T47D (cell line): ENCODE measurements at places on chromosomes 4 and X.
A peak's percentile ranks its signal among the peaks of the same experiment; 100 is the strongest.

- DNase-seq, result no peak
Measured at GRCh38 chr4:97003715-97004114, 1139.6 kb downstream of the STPG2 start.

- DNase-seq, result no peak
Measured at GRCh38 chr4:94933799-94934198, 176.0 kb downstream of the BMPR1B start.

DNA sequence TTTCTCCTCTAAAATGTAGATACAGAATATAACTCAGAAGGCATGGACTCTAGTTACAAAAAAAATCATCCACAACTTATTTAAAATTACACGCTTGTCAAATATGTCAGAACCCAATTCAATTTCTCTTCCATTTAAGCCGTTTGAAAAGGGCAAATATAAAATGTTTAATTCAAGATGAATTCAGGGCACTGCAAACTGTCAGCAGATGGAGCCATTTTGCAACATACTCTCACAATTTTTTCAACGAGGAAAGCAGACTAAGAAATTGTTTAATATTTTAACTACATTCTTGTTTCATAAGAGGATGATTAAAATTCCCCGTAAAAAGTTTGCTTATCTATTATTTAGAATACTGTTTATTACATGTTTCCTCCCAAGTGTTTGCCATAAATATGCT is 321.3 kb upstream of the CPXCR1 start:
- peak; percentile 45 for DNase-seq

- no peak for DNase-seq
Measured at GRCh38 chrX:118760025-118760424, 32.6 kb downstream of the IL13RA1 start.

GRCh38 chrX:47224266-47224895 is 5.9 kb downstream of the CDK16 start:
- DNase-seq, result no peak

DNA sequence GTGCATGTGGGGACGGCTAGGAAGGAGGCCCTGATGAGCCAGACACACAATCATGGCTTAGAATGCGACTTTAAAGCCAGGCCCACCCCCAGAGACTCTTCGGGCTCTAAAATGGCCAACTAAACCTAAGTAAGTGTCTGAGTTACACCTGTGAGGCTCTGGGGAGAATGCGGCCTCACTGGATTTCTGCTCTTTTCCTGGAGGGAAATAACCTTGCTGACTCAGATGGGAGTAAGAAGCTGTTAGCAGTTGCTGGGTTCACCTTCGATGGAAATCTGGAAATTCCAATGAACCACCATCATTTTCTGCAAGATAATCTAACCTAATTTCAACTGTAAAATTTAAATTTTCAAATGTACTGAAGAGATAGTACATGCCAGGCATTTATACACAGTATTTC is 97.6 kb upstream of the MAML3 start:
- no peak for DNase-seq

- no peak for DNase-seq
Measured at GRCh38 chr4:186920992-186921391, 197.3 kb upstream of the FAT1 start.
